ENCODE measurements at places on chromosomes 6 and 20.
A peak's percentile ranks its signal among the peaks of the same experiment; 100 is the strongest.

- DNase-seq = no peak
These were observed 107.7 kb downstream of the PTPRK start for GRCh38 chr6:128412680-128413079.

DNA sequence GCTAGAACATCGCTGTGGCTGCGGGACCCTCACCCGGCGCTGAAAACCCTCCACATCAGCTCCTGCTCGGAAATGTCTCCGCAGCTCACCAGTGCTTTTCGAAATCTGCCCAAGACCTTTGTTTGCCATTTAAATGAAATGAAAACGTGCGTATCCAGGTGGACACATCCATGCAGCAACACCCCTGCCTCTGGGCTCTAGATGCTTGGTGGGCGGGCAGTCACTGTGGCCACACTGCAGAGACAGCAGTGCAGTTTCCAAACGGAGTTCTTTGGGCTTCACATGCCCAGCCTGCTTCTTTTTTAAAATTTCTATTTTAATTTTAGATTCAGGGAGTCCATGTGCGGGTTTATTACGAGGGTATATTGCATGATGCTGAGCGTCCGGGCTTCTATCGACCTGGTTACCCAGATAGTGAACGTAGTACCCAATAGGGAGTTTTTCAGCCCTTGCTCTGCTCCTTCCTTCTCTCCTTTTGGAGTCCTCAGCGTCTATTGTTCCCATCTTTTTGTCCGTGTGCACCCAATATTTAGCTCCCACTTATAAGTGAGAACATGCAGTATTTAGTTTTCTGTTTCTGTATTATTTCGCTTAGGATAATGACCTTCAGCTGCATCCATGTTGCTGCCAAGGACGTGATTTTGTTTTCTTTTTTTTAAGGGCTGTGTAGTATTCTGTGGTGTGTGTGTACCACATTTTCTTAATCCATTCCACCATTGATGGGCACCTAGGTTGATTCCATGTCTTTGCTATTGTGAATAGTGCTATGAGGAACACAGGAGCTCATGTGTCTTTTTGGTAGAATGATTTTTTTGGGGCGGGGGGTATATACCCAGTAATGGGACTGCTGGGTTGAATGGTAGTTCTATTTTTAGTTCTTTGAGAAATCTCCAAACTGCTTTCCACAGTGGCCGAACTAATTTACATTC lies 4.8 kb upstream of the TUBB2B start:
- no peak for DNase-seq

- no peak for DNase-seq
These were observed 120.1 kb downstream of the SNX5 start for GRCh38 chr20:17848249-17849048.

DNA sequence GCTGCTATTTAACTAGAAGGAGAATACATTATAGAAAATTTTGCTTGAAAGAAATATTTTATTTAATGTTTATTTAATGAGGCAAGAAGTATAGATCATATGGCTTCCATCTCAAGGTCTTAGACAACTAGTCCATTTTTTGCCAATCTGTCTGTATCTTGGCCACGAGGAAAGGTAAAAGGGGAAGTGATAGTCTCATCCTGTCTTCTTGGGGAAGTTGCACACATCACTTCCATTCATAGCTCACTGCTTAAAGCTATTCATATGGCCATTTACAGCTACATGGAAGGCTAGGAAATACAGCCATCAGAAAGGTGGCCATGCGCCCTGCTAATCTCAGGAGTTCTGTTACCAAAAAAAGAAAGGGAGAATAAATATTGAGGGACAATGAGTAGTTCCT lies 50.8 kb downstream of the METTL24 start:
- no peak for DNase-seq

GRCh38 chr6:15423286-15423993 lies 177.6 kb downstream of the JARID2 start:
- DNase-seq = no peak

GRCh38 chr20:47929368-47930115 lies 144.3 kb upstream of the SULF2 start:
- peak; percentile 97 for DNase-seq
